ENCODE measurements at places on chromosomes 13 and 19.
A peak's percentile ranks its signal among the peaks of the same experiment; 100 is the strongest.

DNA sequence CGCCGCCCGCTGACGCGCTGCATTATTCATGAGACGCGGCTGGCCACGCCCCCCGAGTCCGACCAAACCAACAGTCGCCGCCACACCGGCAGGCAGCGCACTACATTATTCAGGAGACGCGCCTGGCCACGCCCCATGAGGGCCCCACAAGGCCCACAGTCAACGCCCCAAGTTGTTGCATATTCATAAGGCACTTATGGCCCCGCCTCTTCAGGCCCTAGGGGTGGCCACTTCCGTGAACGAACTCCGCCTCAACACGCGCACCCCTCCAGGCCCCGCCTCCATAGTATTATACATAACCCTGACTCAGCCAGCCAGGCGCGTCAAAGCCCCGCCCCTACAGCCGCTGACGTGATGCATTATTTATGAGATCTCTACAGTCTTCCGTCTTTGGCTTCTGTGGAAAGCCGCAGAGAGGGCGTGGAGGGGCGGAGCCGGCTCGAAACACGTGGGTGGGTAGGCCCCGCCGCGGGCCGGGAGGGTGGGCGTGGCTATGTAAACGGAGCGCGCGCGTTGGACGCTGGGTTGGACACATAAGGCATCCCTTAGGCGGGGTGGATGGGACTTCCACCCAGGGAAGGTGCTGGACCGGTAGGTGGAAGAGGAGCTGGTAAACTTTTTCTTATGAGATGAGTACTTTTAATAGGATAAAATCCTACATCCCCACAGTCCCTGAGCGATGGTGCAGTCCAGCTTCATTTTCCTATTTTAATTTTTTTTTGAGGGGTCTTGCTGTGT, 423 bp upstream of the ELL start:
- peaks cover 9% of the 10 kb centered on the region for H3K36me3 ChIP-seq
- peaks cover 16% of the 10 kb centered on the region for H3K4me1 ChIP-seq
- no peaks in the 10 kb centered on the region for H3K27me3 ChIP-seq
- H3K27ac ChIP-seq = peak overlapping the region; percentile 99

GRCh38 chr19:52190487-52191293, 838 bp downstream of the PPP2R1A start:
- peaks cover 29% of the 10 kb centered on the region for H3K36me3 ChIP-seq
- H3K27me3 ChIP-seq = no peaks in the 10 kb centered on the region
- H3K27ac ChIP-seq = peak overlapping the region; percentile 100
- peak overlapping the region; percentile 98 for H3K4me3 ChIP-seq
- no peak for DNase-seq
- H3K4me1 ChIP-seq = peaks cover 61% of the 10 kb centered on the region

- H3K4me3 ChIP-seq = no peak overlapping the region
- peaks cover 2% of the 10 kb centered on the region for H3K36me3 ChIP-seq
- H3K27ac ChIP-seq = no peak overlapping the region
- no peaks in the 10 kb centered on the region for H3K27me3 ChIP-seq
- DNase-seq = no peak
Observed at GRCh38 chr13:97249093-97249795, 27.1 kb downstream of the MBNL2 start.

GRCh38 chr13:90032841-90033493, 1314.5 kb upstream of the MIR17HG start:
- no peak overlapping the region for H3K27ac ChIP-seq
- no peaks in the 10 kb centered on the region for H3K4me1 ChIP-seq
- no peak overlapping the region for H3K4me3 ChIP-seq

DNA sequence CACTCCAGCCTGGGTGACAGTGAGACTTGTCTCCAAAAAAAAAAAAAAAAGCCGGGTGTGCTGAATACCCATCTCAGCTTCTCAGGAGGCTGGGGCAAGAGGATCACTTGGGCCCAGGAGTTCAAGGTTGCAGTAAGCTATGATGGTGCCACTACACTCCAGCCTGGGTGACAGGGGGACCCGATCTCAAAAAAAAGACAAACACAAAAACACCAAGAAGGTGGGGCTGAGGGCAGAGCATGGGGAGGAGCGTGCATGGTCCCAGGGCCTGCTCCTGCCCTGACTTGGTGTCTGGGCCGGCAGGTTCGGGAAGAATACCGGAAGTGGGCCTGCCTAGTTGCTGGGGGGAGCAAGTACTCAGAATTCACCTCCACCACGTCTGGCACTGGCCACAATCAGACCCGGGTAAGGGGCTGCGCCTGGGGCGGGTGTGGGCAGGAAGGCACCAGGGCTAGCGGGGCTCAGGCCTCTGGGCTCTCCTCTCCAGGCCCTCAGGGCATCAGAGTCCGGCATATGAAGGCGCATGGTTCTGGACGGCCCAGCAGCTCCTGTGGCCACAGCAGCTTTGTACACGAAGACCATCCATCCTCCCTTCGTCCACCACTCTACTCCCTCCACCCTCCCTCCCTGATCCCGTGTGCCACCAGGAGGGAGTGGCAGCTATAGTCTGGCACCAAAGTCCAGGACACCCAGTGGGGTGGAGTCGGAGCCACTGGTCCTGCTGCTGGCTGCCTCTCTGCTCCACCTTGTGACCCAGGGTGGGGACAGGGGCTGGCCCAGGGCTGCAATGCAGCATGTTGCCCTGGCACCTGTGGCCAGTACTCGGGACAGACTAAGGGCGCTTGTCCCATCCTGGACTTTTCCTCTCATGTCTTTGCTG, 11.3 kb downstream of the DDX39A start:
- H3K4me1 ChIP-seq = peaks cover 24% of the 10 kb centered on the region
- peaks cover 75% of the 10 kb centered on the region for H3K36me3 ChIP-seq
- peak overlapping the region; percentile 57 for H3K4me3 ChIP-seq
- H3K27ac ChIP-seq = peak overlapping the region; percentile 88
- DNase-seq = no peak

- DNase-seq = no peak
- H3K36me3 ChIP-seq = no peaks in the 10 kb centered on the region
- peaks cover 29% of the 10 kb centered on the region for H3K27me3 ChIP-seq
- H3K4me1 ChIP-seq = no peaks in the 10 kb centered on the region
- H3K27ac ChIP-seq = no peak overlapping the region
Observed at GRCh38 chr19:32268381-32268780, 77.0 kb upstream of the ZNF507 start.

DNA sequence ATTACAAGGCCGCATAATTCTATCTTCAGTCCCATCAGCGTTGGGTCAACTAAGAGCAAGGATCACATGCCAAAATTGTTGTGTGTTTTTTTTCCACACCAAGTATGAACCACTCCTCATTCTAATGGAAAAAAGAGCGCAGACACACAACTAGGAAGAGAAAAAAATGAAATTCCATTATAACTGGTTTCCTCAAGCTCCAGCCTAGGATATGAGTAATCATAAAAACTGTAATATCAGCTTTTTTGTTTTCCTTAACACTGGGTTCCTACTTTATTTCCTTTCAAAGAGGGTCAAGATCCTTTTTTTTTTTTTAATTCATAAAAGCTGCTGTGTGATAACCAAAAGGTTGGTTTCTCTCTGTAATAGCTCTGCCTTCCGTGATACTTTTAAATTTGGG, 19.4 kb downstream of the TSHZ3 start:
- no peak overlapping the region for H3K27ac ChIP-seq
- DNase-seq = no peak
- H3K4me3 ChIP-seq = no peak overlapping the region
- no peaks in the 10 kb centered on the region for H3K4me1 ChIP-seq
- H3K36me3 ChIP-seq = no peaks in the 10 kb centered on the region

DNA sequence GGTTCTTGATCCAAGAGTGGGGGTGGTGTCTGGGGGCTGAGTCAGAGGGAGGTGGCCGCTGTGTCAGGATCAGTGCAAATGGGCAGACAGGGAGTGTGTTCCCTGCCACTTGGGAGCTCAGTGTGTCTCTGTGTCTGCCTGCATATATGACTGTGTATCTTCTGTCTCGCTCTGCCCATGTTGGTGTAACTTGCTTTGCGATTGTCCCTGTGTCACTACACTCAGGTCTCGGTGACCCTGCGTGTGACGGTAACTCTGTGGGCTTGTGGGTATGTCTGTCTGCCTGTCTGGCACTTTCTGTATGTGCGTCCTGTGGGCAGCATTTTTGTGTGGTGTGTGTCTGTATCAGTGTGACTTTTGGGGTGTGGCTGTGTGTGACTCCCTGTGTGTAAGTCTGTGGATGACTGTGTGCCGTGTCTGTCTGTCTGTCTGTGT, 8.2 kb upstream of the ERFL start:
- H3K4me3 ChIP-seq = no peak overlapping the region
- peaks cover 7% of the 10 kb centered on the region for H3K27me3 ChIP-seq
- peaks cover 2% of the 10 kb centered on the region for H3K36me3 ChIP-seq
- no peak for DNase-seq
- H3K4me1 ChIP-seq = peaks cover 73% of the 10 kb centered on the region
- peak overlapping the region; percentile 37 for H3K27ac ChIP-seq

GRCh38 chr19:40224342-40225150, 1.9 kb downstream of the CCNP start:
- H3K27ac ChIP-seq = no peak overlapping the region
- peaks cover 24% of the 10 kb centered on the region for H3K4me1 ChIP-seq
- no peak for DNase-seq
- H3K36me3 ChIP-seq = peaks cover 3% of the 10 kb centered on the region
- H3K27me3 ChIP-seq = peaks cover 54% of the 10 kb centered on the region

- no peaks in the 10 kb centered on the region for H3K36me3 ChIP-seq
- H3K4me3 ChIP-seq = peak overlapping the region; percentile 91
- no peaks in the 10 kb centered on the region for H3K27me3 ChIP-seq
- peaks cover 51% of the 10 kb centered on the region for H3K4me1 ChIP-seq
- H3K27ac ChIP-seq = peak overlapping the region; percentile 62
- DNase-seq = no peak
Observed at GRCh38 chr19:14116918-14117578, 514 bp downstream of the PRKACA start.

- H3K4me1 ChIP-seq = no peaks in the 10 kb centered on the region
- H3K27ac ChIP-seq = no peak overlapping the region
- H3K27me3 ChIP-seq = no peaks in the 10 kb centered on the region
Observed at GRCh38 chr19:29376855-29377354, 148.9 kb upstream of the VSTM2B start.

GRCh38 chr19:6802336-6803035, 30.0 kb downstream of the VAV1 start:
- H3K36me3 ChIP-seq = peaks cover 6% of the 10 kb centered on the region
- peak overlapping the region; percentile 89 for H3K4me3 ChIP-seq
- H3K4me1 ChIP-seq = peaks cover 79% of the 10 kb centered on the region
- H3K27me3 ChIP-seq = no peaks in the 10 kb centered on the region

DNA sequence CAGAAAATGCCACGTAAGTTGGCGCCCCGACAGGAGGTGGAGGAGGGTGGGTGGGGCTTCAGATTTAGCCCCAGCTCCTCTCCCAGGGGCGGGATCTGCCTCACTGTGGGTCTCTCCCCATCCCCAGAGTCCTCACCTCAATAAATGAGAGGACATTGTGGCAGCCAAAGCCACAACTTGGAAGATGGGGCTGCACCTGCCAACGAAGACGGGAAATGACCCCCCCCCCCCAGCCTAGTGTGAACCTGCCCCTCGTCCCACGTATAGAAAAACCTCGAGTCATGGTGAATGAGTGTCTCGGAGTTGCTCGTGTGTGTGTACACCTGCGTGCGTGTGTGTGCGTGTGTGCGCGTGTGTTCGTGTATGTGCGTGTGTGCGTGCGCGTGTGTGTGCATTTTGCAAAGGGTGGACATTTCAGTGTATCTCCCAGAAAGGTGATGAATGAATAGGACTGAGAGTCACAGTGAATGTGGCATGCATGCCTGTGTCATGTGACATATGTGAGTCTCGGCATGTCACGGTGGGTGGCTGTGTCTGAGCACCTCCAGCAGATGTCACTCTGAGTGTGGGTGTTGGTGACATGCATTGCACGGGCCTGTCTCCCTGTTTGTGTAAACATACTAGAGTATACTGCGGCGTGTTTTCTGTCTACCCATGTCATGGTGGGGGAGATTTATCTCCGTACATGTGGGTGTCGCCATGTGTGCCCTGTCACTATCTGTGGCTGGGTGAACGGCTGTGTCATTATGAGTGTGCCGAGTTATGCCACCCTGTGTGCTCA, 1.5 kb upstream of the TRAPPC5 start:
- H3K36me3 ChIP-seq = peaks cover 21% of the 10 kb centered on the region
- peak overlapping the region; percentile 93 for H3K27ac ChIP-seq
- peaks cover 18% of the 10 kb centered on the region for H3K27me3 ChIP-seq
- DNase-seq = peak; percentile 74
- peak overlapping the region; percentile 39 for H3K4me3 ChIP-seq
- H3K4me1 ChIP-seq = peaks cover 75% of the 10 kb centered on the region

DNA sequence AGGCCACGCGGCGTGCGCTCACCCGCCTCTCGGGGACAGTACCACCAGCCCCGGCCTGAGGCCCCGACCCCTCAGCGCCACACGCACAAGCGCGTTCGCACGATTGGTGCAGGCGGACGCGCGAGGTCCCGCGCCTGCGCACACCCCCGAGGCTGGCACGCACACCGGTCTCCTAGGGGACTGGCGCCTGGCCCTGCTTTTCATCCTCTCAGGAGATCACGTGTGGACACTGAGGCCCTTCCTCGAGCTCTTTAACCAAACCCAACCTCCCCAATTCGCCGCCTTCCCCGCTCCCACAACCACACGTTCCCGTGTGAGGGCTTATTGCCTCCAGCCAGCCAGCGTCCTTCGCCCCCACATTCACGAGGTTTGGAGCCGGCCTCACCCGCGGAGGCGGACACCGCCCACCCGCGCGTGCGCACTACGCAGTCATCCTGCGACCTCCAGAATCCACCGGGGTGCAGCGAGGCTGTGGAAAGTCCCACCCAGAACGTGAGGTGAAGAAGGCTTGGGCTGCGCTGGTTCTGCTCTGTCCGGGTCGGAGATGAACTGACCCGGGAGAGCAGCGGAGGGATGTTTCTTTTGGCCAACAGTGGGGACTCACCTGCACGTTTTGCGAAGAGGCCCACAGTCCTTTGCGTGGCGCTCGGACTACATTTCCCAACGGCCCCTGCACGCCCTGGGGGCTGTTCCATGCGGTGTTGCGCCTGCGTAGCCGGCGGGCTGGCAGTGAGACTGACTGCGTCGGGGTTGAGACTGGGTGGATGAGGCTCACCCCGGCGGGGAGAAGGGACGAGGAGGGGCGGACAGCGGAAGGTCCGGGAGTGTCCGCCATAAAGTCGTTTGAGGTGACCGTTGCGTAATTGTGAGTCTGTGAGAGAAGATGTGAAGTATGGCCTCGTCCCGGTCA, 539 bp upstream of the ZNF667 start:
- peak; percentile 93 for DNase-seq
- H3K27ac ChIP-seq = peak overlapping the region; percentile 99
- peaks cover 12% of the 10 kb centered on the region for H3K27me3 ChIP-seq
- H3K4me3 ChIP-seq = peak overlapping the region; percentile 96

Measured in stimulated activated naive B cell treated with anti-CD40 and anti-IgM and Interleukin-4, amounts not matched to agents 10 μg/mL and 1 μg/mL and 100 μg/mL, for 72 hours (primary cell).